ENCODE measurements at places on chromosomes 2 and 18.

DNA sequence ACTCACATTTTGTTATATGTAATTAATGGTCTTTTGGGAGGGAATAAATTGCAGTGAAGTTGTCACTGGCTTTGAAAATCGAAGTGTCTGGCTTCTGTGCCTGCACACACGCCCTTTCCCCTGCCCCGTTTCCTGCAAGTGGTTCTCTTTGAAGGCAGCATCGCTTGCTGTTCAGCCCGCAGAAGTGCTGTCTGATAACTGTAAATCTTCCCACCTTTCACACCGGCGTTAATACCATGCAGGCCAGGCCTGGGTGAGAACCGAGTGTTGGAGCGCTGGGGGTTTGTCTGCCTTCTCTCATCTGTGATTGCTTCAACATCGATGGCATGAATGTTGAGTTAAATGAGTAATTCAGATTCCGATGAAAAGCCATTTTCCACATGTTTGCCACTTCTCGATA lies 37.9 kb upstream of the RPL31 start:
- DNase-seq: no peak

- no peak for DNase-seq
Measured at GRCh38 chr2:164150604-164151003, 414.8 kb upstream of the FIGN start.

GRCh38 chr2:59804732-59805131 lies 748.7 kb downstream of the BCL11A start:
- DNase-seq: no peak

DNA sequence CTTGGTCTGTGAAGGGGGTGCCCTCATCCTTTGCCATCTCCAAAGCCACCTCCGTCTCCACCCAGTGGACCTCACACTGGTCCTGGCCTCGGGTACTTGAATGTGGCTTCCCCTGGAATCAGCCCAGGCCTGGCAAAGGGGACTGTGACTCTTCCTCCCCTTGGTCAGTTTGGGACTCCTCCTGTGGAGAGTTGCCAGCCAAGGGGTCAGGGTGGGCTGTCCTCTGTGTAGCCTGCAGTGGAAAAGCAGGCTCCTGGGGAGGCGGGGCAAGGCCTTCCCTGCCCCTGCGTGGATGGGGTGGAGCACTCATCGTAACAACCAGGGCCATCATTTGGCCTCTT lies 59.8 kb downstream of the INHBB start:
- no peak for DNase-seq

DNA sequence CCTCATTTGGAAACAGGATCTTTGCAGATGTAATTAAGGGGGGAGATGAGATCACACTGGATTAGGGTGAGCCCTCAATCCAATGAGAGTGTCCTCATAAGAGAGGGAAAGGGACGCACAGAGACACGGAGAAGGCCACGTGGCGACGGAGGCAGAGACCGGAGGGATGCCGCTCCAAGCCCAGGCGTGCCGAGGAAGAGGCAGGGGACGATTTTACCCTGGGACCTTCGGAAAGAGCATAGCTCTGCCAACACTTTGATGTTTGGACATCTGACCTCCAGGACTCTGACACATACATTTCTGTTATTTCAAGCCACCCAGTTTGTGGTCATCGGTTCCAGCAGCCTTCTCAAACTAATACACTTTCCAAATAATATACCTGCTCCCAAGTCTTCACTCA lies 84.4 kb upstream of the ZCCHC2 start:
- DNase-seq: no peak

DNA sequence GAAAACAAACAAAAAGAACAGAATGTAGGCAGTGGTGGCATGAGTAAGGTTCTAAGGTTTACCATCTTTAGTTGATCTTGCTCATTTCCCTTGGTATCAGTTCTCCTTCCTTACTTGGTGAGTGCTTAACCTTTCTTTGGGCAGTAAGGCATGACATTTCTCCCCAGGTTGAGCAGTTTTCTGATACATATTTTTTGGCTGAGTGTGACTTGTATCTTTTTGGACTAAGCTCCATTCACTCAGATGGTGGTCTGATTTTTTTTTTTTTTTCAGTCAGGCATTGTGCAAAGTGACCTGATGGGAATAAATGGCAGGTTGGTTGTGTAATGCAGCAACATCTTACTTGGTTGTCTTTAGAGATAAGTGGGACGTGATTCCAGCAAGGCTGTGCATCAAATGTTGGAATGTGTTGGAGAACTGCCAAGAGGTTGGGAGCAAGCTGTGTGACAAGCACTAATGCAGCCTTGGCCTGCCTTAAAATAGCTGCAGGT lies 15.1 kb downstream of the SPTBN1 start:
- no peak for DNase-seq

GRCh38 chr2:215442401-215442787 lies 6.5 kb upstream of the FN1 start:
- no peak for DNase-seq

GRCh38 chr2:241577413-241578122 lies 19.0 kb downstream of the BOK start:
- DNase-seq: no peak

GRCh38 chr2:166351319-166351718 lies 24.4 kb downstream of the SCN9A start:
- no peak for DNase-seq

DNA sequence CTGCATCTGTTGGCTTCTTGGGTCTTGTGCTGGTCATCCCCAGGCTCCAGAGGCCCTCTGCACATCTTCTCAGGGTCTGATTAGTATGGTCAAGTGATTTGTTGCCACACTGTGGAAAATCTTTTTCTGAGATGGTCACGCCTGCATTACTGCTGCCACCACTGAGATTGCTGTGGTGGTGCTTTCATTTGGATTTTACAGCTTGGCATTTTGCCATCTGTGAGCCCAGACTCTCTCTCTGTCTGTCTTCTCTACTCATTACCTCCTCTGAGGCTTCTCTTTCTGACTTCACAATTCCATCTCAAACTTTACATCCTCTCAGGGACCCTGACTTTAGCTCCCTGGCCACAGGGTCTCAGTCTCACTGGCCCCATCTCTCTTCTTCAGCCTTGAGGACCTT lies 154.6 kb downstream of the LRRTM1 start:
- DNase-seq: no peak

DNA sequence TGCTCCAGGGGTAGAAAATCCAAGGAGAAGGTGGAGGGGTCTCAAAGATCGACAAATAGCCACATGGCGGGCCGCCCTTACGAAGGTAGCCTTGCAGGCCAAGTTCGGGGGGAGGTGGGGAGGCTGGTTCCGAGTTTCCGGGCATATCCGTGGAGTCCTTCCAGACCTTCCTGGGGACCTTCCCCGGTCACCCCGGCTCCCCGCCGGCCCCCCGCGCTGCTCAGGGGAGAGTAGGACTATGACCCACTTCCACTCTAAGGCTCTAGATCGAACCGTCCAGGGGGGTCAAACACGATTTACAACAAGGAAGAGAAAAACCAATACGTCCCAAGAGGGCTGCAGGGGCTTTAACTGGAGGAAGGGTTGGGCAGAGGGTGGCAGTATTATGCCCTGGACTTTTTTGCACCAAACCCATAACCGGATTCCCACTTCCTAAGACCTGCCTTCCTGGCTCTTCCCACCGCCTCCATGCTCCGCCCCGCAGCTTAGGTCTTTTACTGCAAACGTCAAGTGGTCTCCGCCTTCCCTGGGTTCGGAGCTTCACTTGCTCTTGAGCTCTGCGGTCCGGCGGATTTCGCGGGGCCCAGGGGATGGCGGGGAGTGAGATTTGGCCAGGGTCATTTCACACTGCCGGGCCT lies 779 bp upstream of the LYPD6 start:
- DNase-seq: no peak

DNA sequence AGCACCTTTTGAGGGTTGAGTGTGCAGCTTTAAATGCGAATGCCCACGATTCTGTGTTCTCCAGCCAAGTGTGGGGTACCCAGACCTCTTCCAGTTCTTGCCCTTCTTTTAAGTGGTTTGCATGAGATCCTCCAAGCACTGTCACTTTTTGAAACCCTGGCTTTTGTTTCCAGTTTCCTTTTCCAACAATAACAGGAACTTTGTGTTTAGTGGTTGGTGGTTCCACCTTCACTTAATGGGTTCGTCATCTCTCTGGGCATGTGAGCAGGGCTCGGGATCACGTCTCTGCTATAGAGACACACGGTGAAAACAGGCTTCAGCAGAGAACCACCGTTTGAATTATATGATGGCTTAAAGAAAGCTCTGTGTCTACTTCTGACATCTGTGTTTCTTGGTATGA lies 197.6 kb downstream of the LDLRAD4 start:
- DNase-seq: no peak

- DNase-seq: peak; percentile 48
Measured at GRCh38 chr2:96143848-96144480, 1.3 kb downstream of the DUSP2 start.

- no peak for DNase-seq
Measured at GRCh38 chr2:68152681-68153347, 4.9 kb upstream of the PNO1 start.
